Peyer's patch (tissue), 4 donors: ENCODE measurements at places on chromosomes 2 and 18. TPM values are rescaled to one million over a fixed set of nuclear protein-coding genes. Genes with fewer than 3 reads are reported as not detected.

DNA sequence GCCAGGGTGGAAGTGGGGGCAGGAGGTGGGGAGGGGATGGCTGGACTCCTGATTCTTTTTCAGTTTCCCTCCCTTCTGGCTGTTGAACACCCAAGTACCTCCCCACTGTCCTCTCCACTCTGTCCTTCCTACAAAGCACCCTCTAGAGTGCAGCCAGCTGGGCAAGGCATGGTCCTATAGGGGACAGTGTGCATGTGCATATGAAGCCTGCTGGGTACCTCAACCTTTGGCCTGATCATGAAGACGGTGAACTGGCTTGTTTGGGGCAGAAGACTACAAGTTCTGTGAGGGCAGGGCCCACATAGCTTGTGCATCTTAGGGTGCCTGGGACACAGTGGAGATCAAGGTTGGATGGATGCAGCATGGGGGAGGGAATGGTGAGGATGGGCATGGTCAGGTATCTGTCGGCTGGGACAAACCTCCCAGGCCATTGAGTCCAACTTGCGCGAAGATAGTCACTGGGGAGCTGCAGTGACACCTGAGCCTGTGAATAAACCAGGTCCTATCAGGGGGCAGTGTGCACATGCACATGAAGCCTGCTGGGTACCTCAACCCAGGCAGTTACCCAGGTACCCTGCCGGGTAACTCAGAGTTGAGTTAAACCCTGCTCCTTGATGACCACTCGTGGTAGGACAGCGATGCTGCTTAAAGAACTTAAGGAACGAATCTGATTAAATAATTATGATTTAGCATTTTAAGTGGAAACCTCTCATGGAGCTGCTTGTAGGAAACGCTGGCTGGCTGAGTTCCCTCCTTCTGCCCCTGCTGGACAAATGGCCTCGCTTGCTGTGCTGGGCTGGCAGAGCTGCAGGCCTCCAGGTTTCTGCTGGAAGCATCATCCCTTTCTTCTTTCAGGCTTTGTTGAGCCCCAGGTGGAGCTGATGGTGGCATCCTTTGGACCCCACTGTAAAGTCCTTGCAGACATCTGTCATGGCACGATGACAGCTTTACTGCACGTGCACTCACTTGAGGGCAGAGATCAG is 84.0 kb downstream of the POLR1A start:
- DNase-seq: no peak

DNA sequence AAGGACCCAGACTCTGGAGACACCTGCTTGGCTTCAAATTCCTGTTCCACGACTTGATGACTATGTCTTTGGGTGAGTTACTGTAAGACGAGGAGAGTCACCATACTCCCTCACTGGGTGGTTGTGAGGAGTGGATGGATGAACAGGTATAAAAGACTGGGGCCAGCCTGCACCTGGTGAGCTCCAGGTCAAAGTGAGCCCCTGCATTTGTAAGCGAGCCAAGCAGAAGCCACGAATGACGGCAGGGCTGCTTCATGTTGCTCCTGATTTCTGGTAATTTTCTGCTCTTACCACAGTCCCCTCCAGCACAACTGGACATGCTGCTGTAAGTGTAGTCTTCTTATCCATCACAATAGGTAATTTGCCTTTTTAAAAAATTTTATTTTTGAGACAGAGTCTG is 86.6 kb downstream of the POLR1A start:
- no peak for DNase-seq

DNA sequence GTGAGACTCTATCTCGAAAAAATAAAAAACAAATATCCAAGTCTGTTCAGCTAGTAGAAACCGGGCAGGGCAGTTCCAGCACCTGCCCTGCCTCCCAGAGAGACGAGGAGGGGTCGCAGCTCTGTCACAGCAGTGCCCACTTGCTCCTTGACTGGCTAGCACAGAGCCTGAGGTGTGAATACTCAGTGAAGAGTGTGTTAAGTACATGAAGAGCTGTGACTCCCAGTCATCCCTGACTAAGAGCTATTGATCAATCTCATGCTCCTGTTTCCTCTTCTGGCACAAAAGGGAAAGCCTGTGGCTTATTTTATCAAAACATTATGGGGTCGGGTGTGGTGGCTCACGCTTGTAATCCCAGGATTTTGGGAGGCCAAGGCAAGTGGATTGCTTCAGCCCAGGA is 83.0 kb upstream of the FZD7 start:
- no peak for DNase-seq

DNA sequence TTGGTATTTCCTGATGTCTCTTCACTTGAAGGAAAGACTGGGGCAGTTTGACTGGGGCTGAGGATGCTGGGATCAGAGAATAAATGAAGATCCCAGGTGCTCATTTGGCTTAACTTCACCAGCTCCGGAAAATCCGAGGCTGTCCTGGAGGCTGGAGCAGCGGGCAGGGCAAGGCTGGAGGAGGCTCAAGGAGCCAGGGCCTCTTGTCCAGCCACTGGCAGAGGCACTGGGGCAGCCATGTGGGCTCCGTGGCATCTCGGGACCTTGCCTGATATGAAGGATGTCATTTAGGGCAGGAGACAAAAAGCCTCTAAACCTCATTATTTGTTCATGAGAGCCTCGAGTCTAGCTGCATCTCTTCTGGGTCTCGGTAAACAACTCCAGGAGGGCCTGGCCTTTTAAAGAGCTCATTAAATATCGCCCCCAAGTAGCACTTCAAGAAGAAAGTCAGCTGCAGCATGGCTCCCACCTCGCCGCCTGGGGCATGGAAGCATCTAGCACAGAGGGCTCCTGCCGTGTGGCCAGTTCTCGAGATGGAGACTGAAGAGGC is 13.5 kb upstream of the GPR55 start:
- DNase-seq: no peak

DNA sequence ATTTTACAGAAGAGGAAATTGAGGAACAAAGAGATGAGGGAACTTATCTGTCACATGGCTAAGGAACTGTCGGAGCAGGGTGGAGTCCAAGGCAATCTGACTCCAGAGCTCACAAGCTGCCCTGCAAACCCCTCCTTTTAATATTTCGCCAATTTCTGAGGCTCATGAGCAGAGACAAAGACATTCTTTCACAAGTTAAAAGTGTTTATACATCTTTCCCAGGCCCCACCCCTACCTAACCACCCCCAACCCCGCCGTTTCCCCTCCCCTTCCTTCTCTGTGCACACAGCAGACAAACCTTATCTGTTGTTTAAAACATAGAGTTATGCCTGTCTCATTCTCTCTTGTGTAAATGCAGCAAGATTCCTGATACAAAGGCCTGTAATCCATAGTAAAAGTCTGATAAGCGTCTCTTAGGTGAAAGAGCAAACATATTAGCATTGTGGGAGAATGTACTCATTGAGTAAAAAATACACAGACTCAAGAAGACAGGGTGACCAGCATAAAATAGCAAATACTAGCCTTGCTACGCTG is 44.3 kb downstream of the EPHA4 start:
- no peak for DNase-seq

Gene RAB6C
- not detected for total RNA-seq

Gene IL1F10
- not detected for total RNA-seq

Gene LYG1
- 3.8 TPM for total RNA-seq

Gene PARD6G
- total RNA-seq: 3.5 TPM

Gene AQP12A
- 9.2 TPM for total RNA-seq

Gene VWA3B
- not detected for total RNA-seq

- peak; percentile 26 for DNase-seq
Observed at GRCh38 chr2:241906826-241907570, 37.5 kb downstream of the RTP5 start.

GRCh38 chr2:108189316-108189715 is 50.5 kb upstream of the SULT1C3 start:
- DNase-seq: no peak

- no peak for DNase-seq
Observed at GRCh38 chr2:176934869-176935415, 277.7 kb upstream of the HNRNPA3 start.

DNA sequence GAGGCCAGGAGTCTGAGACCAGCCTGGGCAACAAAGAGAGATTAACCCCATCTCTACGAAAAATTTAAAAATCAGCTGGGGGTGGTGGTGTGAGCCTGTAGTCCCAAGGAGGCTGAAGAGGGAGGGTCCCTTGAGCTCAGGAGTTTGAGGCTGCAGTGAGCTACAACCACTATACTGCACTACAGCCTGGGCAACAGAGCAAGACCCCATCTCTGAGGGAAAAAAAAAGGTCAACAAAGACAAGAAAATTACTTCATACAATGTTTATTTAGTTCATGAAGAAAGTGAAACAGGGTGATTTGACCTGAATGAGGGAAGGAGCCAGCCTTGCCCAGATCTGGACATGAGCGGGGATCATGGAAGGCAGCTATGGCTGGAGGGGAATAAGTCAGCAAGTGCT is 59.1 kb downstream of the TMEM163 start:
- no peak for DNase-seq

Gene CERKL
- 1.6 TPM for total RNA-seq

GRCh38 chr2:30514134-30514847 is 67.2 kb downstream of the LCLAT1 start:
- no peak for DNase-seq

- DNase-seq: no peak
Observed at GRCh38 chr2:181697571-181697970, 17.3 kb upstream of the NEUROD1 start.
